ENCODE measurements at places on chromosomes 1 and 21.

DNA sequence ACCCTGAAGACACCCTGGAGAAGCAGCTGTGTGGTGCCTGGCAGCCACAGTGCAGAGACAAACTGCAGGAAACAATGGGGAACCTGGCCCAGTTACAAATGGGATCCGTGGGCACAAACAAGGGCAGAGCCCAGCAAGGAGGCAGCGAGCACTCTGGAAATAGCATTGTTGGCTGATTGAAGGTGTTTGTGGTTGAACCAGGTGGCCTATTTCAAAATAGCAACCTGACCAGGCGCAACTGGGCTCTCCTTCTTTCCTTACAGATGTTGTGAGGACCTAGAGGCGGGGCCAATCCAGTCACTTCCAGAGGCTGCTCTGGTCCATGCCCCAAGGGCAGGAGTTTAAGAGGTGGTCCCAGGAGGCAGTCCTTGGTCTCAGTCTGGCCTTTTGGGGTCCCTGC, 21.7 kb upstream of the ZBTB21 start:
- no peak for DNase-seq

GRCh38 chr1:86616871-86617270, 70.0 kb downstream of the CLCA4 start:
- no peak for DNase-seq

DNA sequence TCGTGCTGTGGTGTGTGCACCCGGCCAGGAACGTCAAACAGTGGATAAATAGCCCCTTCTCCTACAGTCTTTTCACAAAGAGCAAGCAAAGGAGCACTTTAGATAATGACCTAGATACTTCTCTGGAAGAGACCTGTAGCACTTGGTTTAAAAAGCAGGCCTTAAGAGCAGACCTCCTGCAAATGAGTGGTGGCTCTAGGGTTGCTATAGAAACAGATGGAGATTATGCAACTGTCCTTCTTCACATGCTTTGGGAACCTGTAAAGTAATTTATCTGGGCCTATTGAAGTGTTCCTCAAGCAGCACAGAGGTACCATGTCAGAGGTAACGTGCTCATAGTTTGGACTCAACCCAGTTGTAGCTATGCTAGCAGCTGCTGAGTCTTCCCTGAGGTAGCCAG, 208.2 kb upstream of the KIAA0040 start:
- DNase-seq, result no peak

- no peak for DNase-seq
Measured at GRCh38 chr1:227899820-227900449, 47.8 kb downstream of the WNT9A start.

DNA sequence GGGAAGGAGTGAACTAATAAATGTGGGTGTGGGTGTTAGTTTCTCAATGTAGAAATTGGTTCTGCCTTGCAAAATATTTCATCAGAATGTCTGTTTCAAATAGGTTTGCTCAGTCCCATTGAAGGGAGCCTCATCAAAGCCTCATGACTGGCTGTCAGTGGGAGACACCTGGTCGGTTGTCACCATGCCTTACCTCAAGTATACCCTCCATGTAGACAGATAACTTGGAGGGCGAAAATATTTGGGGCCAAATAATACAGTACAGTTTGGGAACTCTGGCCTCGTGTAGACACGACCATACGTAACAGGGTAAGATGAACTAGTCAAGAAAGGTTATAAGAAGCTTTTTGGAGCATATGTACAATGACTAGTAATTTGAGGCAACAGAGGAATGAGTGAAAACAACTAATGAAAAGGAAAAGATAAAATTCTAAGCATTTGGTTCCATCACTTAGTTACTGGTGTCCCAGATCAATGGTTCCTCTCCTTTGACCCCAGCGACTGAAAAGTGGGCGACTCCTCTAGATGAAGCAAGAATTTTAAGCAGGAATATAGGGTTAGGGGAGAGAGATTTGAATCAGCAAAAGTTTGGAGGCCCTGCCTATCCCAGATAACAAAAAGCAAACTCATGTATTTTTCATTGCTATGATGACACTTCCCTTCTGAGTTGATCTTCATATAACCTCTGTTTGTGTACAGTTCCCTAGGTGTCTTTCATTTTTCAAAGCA, 163.9 kb downstream of the LRRC40 start:
- DNase-seq, result no peak

GRCh38 chr1:152107984-152108881, 7.0 kb downstream of the TCHH start:
- DNase-seq, result no peak

- DNase-seq, result no peak
Measured at GRCh38 chr1:172661107-172661506, 2.2 kb downstream of the FASLG start.

DNA sequence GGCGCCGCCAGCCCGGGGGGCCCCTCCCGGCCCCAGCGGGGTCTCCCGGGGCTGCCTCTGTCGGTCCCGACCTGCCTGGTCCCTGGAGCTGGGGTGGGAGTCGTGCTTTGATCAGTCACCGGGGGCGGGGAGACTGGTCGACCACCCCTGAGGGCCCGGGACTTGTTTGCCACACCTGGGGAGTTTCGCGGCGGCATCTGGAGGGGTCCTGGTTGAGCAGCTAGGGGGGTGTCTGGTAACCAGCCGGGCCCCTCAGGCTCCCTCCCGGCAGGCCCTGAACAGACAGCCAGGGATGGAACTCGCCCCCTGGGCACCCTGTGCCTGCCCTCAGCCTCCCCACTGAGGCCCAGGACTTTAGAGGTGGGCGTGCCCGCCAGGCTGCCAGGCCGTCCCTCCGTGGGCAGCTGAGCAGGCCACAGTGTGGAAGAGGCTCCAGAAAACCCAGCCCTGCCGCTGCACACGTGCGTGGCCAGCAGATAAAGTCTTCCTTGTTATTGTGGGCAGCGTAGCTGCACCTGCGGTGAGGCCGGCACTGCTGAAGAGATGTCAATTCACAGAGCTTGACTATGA, 13.3 kb upstream of the SAMD11 start:
- no peak for DNase-seq

GRCh38 chr21:37758982-37759381, 157.3 kb downstream of the KCNJ6 start:
- DNase-seq, result peak; percentile 2

DNA sequence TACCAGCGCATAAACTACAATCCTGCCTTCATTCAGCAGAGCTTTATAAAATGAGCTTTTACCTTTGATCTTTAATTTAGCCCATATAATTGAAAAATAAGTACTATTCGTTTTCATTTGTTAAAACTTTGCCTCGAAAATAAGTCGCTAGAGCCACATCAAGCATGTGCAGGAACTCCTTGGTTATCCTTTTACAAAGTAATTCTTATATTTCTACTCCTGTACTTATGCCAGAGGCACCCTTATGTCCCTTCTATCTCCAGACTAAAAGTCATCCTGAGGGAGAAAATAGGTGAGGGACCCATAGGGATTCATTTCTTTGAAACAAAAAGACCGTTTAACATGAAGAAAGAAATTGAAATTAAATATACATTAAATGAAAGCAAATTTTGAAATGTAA, 278.2 kb upstream of the C1orf105 start:
- DNase-seq, result no peak

GRCh38 chr1:115880981-115881672, 40.2 kb upstream of the NHLH2 start:
- DNase-seq, result no peak

- DNase-seq, result peak; percentile 50
Measured at GRCh38 chr1:99481391-99481996, 164.4 kb upstream of the PALMD start.

DNA sequence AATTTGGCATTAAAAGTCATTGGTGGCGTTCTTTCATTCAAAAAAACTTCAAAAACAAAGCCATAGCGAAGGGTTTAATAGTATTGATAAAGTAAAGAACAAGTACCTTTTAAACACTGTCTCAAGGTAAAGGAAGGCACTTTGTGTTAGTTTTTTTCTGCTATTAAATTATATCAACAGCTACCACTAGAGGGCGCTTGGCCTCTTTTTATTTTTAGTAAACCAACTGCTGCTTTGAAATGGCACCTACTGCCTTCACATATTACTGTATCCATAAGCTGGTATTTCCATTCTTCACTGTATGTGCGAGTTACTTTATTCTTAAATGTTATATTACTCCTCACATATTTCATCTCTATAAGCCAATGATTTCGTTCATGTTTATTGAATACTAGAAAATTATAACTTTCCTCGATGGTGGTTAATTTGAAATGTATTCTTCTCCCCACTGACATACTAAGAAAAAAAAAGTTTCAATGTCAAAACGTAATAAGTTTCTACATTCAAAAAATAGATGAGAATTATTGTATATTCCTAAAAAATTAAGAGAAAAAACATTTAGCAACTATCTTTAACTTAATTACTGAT, 125.7 kb upstream of the CXADR start:
- peak; percentile 35 for DNase-seq

All from fibroblast of the conjunctiva (primary cell).